A549 treated with CpdA at 1 μM for 4 hours (cell line): ENCODE measurements at places on chromosomes 7 and 10. TPM values are rescaled to one million over a fixed set of nuclear protein-coding genes. Genes with fewer than 3 reads are reported as not detected.

TCF7L2 gene
- total RNA-seq, result 17.8 to 24.1 TPM (median 20.6 TPM) in 5 replicates

CYP3A7 gene
- not detected in 5 replicates for total RNA-seq

NEURL1 gene
- total RNA-seq, result 0.21 to 0.54 TPM (median 0.43 TPM) in 5 replicates

ANXA8 gene
- total RNA-seq, result 24.8 to 35.3 TPM (median 28.1 TPM) in 5 replicates

ARF5 gene
- 151 to 186 TPM (median 163 TPM) in 5 replicates for total RNA-seq

GPR22 gene
- not detected in 5 replicates for total RNA-seq
